COR-L47 (cell line): ENCODE measurements at places on chromosomes 1 and 21.

- DNase-seq, result no peak
Measured at GRCh38 chr1:231691618-231692259, 65.1 kb downstream of the DISC1 start.

DNA sequence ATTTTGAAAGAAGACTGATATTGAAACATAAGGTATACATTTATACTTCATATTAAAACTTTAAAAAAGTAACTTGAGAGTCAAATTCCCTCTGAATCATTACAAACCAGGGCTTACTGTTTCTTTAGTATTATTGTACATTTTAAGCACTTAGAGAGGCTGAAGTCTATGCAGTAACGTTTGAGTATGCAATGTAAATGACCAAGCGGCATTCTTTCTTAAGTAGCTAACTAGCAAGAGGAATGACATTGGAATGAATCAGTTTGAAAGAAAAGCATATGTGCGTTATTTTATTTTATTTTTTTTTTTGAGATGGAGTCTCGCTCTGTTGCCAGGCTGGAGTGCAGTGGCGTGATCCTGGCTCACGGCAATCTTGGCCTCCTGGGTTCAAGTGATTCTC lies 24.3 kb downstream of the WNT2B start:
- DNase-seq, result no peak

DNA sequence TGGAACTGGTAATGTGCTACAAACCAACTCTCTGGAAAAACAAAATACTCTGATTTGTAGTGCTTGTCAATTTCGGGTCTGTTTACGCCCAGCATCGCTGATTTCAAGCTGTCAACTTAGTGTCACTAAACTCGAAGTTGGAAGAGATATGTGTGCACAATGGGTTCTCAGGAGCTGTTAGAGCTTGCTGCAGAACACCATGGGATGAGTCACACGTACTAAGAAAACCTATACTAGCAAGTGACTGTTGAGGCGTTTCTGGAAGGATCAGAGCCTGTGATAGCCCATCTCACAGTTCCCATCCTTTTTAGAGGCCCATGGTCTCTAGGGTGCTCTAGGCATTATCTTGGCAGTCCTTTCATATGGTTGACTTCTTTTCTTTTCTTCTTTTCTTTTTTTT lies 14.3 kb downstream of the GMEB1 start:
- DNase-seq, result no peak

GRCh38 chr1:31723828-31724359 lies 20.1 kb upstream of the COL16A1 start:
- no peak for DNase-seq

DNA sequence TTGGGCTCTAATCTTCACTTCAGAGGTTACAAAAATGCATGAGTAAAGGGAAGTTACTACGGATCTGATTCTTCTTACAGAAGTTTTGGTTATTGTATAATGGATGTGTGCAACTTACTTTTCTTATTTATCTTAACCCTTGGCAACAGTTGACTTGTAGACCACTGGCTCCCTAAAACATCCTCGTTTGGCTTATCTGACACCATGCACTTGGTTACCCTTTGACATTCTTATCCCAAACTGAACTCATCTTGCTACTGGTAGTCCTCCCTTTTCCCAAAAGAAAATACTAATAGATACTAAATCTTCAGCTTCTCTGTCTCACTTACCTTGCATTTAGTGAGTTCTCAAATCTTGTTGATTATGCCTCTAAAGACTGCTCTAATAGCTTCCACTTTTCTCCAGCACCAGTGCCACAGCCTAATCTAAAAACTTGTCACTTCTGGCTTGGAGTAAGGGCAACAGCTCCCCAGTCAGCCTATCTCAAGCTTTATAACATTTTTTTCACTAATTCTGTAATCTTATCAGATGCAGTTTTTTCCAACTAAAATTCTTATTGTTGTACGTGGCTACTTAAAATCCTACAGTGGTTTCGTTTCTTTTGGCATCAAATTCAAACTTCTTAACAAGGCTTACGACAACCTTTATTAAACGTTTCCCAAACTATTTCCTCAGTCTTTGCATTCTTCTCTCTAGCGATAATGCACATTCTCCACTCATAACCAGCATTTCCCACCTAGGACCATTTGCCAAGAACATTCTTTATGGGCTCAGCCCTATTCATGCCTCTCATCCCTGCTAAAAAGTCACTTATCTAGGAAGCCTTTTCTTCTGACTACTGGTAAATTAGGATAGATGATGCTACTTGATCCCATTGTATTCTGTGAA lies 204.2 kb downstream of the KCNT2 start:
- no peak for DNase-seq

GRCh38 chr1:217681806-217682205 lies 50.7 kb downstream of the SPATA17 start:
- no peak for DNase-seq

DNA sequence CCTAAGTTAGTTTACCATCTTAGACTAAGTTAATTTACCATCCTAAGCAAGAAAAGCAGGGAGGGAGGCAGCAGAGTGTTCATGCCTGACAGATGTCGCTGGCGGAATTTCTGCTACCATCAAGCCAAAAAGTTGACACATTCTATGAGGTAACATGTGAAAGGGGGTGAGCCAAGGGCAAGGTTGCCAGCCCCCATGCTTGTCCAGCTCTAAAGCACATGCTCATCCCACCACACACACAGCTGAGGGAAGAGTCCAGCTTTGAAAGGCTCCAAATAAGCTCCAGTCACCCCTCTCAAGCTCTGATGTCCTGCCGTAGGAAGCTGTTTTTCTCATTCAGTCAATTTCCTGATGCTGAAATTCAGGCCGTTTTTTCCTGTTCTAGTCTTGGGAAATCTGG lies 46.3 kb downstream of the EIF2D start:
- no peak for DNase-seq

GRCh38 chr1:35558374-35559316 lies 1.0 kb downstream of the NCDN start:
- no peak for DNase-seq

DNA sequence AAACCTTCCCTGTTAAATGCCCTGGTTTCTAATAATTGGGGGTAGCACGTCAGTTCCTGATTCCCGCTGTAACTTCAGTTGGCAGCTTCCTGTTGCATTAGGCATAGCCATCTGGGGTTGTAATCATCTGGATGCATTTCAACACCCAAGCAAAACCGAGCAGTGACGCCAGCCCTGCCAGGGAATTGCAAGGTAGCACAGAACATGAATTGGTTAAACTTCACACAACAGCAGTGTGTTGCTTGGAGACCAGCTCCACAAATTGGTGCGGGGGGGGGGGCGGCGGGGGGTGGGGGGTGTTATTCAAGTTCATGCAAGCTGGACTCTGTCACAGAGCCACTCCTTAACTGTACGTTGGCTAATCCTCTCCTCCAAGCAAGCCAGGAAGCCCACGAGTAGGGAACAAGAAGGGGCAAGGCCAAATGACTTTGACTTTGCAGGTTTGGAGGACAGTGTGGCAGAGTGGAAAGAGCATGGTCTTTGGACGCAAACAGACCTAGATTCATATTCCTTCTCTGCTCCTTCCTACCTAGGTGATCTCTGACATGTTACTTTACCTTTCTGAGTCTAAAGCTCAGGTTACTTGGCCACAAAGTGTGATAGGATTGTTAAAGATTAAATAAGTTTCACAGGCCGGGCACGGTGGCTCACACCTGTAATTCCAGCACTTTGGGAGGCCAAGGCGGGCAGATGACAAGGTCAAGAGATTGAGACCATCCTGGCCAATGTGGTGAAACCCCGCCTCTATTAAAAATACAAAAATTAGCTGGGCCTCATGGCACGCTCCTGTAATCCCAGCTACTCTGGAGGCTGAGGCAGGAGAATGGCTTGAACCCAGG lies 4.7 kb downstream of the LAX1 start:
- DNase-seq, result peak; percentile 8
